IPS DF 6.9 (cell line): ENCODE measurements at places on chromosomes 3 and 15.

DNA sequence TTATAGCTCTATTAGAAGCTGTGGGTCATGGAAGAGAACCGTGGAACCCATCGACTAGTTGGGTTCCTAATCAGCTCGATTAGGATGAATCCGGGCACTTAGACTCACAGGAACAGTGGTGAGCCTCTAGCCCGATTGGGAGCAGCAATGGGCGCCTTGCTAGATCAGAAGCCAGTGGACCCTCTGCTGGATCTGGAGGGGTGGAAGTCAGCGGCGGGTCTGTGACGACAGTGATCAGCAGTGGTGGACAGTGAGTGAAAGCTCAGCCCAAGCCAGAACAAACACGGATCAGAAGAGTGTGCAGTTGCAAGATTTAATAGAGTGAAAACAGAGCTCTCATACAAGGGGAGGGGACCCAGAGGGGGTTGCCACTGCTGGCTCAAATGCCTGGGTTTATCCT is 1170.2 kb downstream of the OTOL1 start:
- DNase-seq: no peak

DNA sequence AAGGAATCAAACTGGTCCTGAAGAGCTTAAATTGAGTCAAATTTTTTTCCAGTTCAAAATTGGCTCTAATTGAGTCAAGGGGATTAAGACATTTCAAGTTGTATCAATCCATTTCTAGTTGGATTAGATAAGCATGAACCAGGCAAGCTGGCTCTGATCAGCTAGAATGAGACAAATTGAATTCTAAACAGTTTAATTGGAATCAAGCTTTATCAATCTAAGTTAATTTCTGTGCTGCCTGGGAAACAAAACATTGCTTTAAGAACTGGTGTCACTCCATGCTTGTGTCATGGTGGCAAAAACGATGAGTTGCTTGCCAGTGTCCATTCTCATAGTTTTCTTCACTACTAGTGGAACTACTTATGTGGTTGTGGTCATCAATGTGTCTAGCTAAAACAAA is 116.8 kb downstream of the TGFBR2 start:
- DNase-seq: no peak

GRCh38 chr3:101725194-101725889 is 928 bp downstream of the CEP97 start:
- no peak for DNase-seq

- DNase-seq: no peak
Measured at GRCh38 chr3:126294211-126294808, 62.9 kb downstream of the KLF15 start.

DNA sequence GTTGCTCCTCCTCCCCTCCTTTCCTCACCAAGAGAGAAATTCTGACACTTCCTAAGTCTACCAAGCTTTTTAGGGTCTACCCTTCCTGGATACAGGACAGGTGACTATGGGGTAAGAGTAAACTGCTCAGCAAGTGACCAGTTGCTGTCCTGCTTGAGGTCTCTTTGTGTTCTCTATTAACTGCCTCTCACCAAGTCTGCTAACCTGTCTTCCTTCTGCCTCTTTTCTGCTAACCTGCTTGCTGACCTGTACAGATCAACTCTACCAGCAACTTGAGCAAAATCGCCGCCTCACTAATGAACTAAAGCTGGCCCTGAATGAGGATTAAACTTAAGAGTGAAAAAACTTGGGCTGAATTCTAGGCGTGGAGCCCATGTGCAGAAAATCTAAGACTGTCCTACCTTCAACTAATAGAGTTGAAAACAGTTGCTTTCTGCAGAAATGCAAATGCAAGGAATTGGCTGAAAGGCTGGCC is 27.1 kb downstream of the TPM1 start:
- DNase-seq: no peak

- DNase-seq: no peak
Measured at GRCh38 chr3:183807209-183807728, 18.1 kb downstream of the MAP6D1 start.

DNA sequence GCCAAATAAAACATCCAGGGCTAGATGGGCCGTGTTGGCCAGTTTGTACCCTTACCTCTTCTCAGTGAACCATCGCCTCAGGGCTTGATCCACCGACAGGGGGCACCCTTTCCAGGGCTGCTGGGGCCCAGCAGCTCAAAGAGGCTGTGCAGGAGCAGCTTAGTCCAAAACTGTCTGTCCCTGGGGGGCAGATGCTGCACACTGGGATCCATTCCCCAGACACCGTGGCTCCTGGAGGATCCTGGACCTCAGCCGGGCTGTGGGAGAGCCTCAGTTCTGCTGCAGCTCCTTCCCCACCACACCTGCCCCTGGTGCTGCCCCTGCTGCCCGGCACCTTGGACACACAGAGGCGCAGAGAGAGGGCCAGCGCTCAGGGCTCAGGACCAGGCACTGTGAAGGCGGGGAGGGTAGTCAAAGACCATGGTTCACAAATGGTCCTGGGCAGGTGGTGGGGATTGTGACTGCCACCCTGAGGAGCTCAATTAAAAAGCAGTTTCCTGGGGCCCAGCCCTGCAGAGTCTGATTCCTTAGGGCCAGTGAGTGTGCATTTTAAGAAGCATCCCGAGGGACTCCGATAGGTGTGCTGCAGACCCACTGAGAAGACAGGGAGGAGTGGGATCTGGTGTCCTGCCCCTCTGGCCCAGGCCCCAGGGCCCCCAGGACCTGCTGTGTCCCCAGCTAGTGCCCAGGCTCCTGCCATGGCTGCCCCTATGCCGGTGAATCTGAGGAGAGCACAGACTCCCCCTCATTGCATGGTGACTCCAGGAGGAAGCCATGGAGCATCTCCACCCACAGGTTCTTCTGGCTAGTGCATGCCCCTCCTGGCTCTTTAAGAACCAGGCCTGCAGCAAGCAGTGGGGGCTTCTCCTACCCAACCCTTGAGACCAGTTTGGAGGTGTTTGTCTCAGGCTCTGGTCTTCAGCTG is 86.5 kb upstream of the PRR20G start:
- DNase-seq: no peak

GRCh38 chr15:98927996-98928395 is 79.6 kb downstream of the PGPEP1L start:
- no peak for DNase-seq

GRCh38 chr15:77944002-77944867 is 133.3 kb downstream of the TBC1D2B start:
- no peak for DNase-seq

- no peak for DNase-seq
Measured at GRCh38 chr3:182450942-182451787, 342.1 kb upstream of the ATP11B start.

GRCh38 chr3:25349828-25350724 is 78.0 kb upstream of the RARB start:
- no peak for DNase-seq

DNA sequence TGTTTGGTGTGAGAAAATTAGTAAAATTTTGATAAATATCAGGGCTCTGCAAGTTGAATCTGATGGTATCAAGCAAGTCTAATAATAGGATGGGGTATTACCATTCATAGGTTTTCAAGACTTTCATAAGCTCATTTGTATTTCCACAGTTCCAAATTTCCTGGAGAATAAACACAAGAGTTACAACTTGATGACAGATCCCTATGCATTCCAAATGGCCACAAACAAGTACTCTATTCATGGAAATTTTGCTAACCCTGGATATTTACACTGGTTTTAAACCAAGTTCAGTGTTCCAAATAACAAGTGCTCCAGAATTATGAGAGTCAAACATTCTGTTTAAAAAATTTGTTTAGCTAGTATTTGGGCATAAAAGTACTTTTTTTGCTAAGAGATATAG is 75.0 kb upstream of the CNTN6 start:
- no peak for DNase-seq

DNA sequence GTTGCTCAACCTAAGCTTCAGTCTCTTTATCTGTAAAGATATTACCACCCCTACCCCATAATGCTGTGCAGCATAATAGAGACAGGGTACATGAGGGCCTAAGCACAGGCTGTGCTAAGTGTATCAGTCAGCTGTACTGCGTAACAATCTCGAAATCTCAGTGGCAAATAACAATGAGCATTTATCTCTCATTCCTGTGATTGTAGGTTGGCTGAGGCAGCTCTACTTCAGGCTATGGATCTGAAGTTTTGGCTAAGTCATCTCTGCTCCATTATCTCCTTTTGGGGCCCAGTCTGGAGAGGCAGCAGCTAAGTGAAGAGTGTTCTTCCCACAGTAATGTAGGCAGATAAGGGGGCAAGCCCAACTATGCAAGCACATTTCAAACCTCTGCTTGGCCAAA is 7.1 kb upstream of the SLC6A11 start:
- DNase-seq: no peak

- DNase-seq: no peak
Measured at GRCh38 chr3:50078622-50079021, 10.1 kb upstream of the RBM5 start.

DNA sequence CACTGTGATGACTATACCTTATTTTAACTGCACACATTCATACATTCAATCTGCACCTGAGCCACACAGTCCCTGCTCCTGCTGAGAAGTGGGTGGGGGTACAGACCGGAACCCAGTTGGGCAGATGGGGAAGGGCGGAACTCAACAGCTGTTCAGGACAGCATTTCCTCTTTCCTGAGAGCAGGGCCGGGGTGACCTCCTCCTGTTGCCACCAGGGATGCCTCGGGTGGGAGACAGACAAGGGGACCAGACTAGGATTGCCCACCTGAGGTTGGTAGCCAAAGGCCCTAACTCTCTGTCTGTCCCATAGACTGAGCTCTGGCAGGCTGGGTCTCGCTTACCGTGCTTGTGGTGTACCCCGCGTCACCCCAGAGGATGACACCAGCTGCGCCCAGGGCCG is 3.9 kb downstream of the HYAL2 start:
- DNase-seq: no peak

DNA sequence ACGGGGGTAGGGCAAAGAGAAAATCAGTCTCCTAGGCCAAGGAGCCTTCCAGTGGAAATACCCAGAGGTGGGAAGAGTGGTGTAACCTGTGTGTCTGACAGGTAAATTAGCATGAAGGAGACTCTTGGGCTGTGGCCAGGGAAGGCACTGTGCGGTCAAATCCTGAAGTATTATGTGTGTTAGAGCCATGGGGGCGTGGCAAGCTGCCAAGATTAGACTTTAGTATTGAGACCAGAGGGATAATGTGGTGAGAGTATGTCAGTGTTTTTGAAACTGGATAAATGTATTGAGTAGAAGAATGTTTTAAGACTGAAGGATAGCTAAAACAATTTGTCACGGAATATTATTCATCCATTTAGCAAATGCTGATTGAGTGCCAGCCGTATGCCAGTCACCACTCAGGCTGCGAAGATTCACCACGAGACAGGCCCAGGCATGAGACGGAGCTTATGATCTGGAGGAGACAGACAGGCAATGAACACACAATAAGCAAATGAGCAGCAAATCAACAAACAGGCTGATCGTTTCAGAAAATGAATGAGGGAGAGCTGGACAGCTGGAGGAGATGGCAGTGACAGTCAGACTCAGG is 445.9 kb downstream of the MCTP2 start:
- no peak for DNase-seq

GRCh38 chr3:74801924-74802323 is 187.5 kb upstream of the CNTN3 start:
- no peak for DNase-seq

DNA sequence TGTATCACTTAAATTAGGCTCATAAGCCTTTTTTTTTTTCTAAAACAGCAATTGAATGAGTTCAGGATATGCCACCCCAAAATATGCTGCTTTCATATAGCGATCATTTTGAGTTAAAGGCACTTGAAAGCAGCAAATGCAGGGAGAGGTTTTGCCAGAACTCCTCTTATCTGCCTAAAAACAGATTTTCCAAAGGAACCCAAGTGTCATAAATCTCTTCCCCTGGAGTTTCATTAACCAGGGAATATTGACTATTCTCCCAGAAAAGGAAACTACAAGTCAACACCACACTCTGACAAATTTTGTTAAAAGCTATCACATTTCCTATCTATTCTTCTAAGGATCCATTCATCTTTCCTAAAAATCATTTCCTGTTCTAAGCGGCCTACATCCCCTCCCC is 11.3 kb downstream of the DNAAF4 start:
- DNase-seq: no peak

DNA sequence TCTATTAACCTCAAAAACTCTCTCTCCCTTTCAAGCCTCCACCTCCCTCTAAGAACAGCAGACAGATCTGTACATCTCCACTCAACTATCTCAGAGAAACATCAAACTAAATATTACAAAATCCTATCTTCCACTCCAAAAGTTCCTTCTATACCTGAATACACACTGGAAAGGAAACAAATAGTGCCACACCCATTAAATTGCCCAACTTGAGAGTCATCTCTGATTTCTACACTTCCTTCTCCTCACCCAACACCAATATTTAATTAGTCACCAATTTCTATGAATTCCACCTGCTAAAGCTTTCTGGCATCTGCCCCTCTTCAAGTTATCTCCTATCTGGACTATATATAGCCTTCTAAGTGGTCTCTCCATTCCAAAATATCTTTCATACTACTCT is 65.8 kb downstream of the PEAK1 start:
- DNase-seq: no peak

- DNase-seq: no peak
Measured at GRCh38 chr3:172454180-172454579, 5.9 kb upstream of the GHSR start.

DNA sequence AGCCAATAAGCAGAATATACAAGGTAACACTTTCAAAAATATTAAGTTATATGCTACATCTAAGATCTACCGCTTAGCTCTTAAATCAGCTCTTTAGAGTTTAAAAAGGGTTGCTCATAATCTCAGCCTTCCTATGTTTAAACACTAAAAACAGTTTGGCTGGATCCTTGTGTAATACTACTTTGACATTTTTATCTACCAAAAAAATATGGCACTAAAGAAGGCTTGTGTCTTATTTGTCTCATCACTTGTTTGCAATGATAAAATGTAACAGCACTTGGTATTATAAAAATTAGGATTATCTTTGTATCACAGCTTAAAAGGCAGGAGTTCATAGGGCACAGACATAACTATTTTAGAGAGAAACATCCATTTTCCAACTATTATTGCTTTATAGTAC is 9.8 kb downstream of the ANKRD28 start:
- no peak for DNase-seq
